ENCODE measurements at places on chromosomes 12 and 14.

DNA sequence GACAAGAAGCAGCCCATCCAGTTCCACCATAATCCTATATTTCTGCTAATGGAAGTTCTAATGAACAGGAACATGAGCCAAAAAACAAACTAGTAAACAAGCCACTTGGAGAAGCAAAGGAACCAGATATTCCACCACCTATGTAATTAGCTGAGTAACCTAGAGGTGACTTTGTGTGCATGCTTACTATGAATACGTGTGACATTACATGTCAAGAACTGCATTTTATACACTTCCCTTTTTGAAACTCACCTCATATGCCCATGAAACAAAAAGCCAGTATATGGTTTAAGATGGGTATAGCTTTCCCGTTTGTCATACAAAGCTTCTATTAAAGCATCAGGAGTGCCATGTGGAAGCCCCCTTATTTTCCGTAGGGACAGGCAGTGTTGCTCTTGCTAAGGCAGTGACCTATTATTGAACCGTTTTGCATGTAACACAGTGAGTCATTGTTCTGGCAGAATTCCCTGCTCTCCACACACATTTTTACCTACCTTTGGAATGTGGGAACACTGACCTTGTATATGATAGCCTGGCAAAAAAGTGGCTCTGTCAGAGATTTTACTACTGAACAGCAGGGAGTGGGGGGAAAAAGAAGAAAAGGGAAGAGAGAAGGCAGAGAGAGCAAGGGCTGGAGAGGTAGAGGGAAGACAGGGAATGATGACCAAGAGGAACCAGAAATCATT lies 34.8 kb upstream of the FRMD6 start:
- no peak for DNase-seq

DNA sequence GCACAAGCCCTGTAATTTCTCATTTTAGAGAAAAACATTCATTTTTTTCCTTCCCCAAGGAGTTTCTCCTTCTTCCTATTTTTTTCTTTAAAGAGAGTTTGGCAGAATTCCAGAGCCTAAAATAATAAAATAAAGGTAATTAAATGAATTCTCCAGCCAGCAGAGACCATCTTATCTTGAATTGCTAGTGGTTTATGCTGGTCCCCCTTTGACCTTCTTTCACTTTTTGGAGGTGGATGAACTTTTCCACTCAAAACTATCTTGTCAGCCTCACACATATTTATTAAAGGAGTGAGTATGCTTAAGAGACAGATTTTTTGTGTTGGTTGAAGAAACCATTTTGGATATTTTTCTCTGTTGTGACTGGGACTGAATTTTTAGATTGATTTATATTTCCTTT lies 47.6 kb downstream of the ADIPOR2 start:
- no peak for DNase-seq

DNA sequence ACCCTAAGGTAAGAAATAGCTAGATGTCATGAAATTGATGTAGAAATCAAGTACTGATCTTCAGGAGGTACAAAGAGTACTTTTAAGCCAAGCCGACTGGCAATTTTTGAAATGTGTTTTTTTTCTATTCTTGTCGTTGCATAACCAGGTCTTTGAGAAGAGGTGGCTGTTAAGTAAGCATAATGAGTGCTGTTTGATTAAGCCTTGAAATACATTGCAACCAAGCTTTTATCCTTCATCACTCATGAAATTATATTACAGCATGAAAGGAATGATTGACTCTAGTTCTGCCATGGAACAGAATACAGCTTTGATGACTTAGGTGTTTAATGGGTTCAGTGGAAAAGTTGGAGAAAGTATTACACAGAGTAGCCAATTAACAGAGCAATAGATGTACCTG lies 1720.2 kb upstream of the SEL1L start:
- no peak for DNase-seq

DNA sequence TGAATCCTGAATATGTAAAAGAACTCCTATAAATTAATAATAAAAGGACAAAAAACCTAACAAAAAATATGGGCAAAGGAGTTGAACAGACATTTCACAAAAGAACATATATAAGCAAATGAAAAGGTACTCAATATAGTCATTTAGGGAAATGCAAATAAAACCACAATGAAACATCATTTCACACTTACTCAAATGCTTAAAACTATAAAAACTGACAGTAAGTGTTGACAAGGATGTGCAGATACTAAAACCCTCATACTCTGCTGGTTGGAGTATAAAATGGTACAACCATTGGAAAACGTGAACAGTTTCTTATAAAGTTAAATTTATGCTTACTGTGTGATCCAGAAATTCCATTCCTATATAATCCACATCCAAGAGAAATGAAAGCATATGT lies 247.1 kb downstream of the GXYLT1 start:
- DNase-seq = no peak

- DNase-seq = no peak
Observed at GRCh38 chr12:26821212-26821701, 11.7 kb downstream of the ITPR2 start.

DNA sequence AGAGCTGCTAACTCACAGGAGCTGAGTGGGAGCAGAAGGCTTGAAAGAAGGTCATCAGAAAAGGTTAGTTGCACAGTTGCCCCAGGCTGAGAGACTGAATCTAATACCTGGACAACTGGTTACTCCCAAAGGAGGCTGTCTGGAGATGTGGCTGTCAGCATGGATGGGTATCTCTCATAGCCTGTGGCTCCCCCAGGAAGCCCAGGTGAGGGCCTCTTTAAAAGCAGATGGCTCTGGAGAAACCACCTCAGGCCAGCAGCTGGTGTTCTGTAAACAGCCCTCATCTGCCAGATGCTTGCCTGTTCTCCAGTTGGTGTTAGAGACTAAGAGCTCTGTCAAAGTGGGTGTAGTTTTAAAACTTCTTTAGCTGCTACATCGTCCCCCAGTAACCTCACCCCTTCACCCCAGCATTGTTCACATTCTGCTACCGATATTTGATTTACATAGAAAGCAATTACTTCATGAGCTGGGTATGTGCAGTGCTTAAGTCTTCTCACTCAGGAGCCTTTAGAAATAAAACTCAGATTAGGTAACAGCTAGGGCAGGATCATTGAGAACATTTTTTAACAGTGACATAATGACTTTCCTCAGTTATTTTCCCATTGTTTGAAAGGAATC lies 25.8 kb downstream of the DACT1 start:
- DNase-seq = no peak

Data from posterior cingulate gyrus (tissue), 11 donors.